ENCODE measurements at places on chromosomes 7 and 10. TPM values are rescaled to one million over a fixed set of nuclear protein-coding genes. Genes with fewer than 3 reads are reported as not detected.

- DNase-seq: no peak
These were observed 106.6 kb upstream of the DOCK1 start for GRCh38 chr10:126798649-126799048.

GRCh38 chr7:70384024-70384423 lies 747.9 kb upstream of the GALNT17 start:
- no peak for DNase-seq

The CNNM1 gene
- total RNA-seq: 1.2 TPM

The ZFYVE27 gene
- 15.9 TPM for total RNA-seq

GRCh38 chr10:61049386-61049785 lies 105.4 kb upstream of the RHOBTB1 start:
- no peak for DNase-seq

The BLNK gene
- total RNA-seq: 2.2 TPM

The GIMAP2 gene
- 16.4 TPM for total RNA-seq

DNA sequence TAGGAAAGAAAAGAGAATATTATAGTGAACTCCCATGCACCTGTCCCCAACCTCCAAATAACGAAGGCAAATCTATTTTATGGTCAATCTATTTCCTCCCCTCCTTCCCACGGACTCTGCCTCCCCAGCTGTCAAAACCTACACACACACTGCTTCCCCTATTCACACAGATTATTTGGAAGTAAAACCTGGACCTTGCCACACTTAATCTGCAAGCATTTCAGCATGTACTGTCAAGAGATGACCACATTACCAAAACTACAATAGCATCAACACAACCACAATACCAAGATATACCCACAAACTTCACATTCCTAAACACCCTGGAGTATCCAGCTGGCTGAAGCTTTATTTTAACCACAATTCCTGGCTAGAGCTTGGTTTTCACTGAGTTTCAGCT lies 27.8 kb upstream of the KCNK18 start:
- no peak for DNase-seq

DNA sequence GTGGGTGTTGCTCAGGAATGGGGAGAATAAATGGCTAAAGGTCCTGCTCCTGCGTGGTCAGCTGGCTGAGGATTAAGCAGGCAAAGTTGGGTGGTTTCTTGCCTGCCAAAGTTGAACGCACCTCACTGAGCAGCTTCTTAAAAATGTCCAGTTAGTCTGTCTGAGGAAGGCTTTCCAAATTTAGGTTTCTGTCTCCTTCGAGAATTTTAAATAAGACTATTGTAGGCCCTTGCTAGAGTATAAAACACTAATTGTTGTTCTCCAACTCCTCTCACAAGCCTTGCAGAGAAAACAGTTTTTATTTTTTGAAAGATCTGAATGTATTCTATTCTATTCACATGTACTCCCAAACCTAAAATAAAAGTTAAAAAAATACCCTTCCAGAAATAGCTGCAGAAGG lies 122.0 kb upstream of the LAMB4 start:
- no peak for DNase-seq

DNA sequence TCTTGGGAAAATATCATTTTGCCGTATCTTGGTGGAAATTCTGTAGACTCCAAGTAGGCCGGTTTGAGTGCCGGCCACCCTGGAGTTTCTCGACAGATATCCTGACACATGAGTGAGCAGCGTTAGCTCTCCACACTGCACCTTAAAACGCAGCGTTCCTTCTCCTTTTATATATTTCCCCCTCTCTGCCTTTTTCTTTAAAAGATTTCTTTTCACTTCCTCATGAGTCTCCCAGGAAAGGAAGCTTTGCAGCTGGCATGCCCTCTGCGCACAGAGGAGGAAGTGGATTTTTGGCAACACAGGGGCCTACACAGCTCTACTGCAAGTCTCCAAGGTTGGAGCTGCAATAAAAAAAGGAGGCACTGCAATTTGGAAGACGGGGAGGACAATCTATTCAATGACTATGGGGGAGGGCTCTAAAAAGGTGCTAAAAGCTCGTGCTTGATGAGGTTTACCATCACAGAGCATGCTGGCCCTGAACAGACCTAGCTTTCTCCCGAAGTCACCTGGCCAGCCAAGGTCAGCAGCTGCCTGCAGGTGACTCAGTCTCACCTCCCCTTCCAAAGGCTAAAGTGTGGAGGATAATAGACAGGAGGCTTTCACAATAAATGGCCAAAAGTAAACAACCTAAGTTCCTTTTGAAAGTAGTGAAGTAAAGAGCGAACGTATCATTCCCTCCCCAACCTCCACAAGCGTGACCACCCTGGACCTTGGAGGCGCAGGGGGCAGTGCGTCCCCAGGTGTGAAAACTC lies 252.8 kb downstream of the ZMYND11 start:
- DNase-seq: peak; percentile 75

DNA sequence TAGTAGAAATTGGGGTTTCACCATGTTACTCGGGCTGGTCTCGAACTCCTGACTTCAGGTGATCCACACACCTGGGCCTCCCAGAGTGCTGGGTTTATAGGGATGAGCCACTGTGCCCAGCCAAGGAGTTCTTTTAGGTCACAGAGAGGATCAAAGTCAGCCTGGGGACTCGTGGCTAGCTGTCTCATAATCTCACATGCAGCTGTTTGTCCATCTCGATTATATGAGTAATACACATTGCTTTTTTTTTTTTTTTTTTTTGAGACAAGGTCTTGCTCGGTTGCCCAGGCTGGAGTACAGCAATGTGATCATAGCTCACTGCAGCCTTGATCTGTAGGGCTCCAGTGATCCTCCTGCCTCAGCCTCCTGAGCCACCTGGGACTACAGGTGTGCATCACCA lies 2.2 kb downstream of the IFT22 start:
- no peak for DNase-seq

The NXPH1 gene
- total RNA-seq: not detected

DNA sequence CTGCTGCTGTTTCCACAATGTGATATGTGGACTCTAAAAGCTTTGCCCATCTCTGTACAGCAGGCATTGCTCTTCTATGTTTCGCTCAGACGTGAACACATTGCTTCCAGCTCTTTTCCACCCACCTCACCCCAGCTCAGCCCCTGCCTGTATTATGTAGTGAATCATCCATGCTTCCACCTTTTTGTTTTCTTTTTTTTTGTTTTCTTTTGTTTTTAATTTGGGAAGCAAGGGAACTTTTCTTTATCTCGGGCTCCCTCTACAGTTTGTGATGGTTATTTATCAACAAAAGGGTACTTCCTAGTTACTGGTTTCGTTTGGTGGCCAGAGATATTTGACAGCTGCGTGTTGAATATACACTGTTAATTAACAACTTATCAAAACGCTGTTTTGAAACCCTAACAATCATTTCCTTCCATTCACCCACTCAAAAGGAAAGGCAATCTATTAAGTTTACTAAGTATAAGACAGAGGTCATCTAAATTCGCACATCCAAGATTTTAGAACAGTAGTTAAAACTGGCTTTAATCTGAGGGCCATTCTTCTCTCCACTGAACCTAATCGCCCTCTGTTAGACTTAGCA lies 127.9 kb upstream of the STK17A start:
- DNase-seq: no peak

- DNase-seq: no peak
These were observed 78.7 kb upstream of the C1GALT1 start for GRCh38 chr7:7103343-7104313.

DNA sequence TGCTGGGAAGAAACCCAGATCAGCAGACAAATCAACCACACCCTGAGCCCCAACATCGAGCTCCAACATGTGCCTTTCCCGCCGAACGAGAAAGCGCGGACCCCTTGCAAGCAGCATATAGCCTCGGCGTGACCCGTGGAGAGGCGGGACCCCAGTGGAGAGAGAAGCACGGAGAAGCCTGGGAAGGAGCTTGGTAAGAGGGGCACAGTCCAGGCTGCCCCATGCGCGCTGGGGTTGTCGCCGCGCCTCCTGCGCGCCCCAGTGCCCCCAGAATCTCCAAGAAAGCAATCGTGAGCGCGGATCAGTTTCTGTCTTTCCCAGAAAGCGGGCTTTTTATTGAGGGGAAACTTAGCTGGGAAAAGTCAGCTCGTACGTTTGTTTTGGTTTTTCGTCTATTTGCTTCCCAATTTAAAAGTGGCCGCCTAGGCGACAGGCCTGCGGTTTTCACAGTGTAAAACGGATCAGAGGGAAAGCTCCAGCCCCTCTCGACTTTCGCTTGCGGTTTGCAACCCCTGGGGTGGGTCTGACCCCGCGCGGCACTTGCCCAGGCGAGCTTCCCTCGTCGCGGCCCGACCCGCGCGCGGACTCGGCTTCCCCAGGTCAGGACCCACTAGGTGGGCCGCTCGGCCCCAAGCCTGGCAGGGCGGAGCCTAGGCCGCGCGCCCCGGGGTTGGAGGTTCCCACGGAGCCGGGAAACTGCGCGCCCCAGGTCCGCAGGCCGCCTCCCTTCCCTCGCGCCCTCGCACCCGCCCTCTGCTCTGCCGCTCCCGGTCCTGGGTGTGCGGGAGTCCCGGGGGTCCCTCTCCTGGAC lies 31.1 kb downstream of the SKIDA1 start:
- peak; percentile 66 for DNase-seq

The STX1A gene
- total RNA-seq: 22.5 TPM

GRCh38 chr7:151272877-151273276 lies 24.4 kb upstream of the SMARCD3 start:
- no peak for DNase-seq

DNA sequence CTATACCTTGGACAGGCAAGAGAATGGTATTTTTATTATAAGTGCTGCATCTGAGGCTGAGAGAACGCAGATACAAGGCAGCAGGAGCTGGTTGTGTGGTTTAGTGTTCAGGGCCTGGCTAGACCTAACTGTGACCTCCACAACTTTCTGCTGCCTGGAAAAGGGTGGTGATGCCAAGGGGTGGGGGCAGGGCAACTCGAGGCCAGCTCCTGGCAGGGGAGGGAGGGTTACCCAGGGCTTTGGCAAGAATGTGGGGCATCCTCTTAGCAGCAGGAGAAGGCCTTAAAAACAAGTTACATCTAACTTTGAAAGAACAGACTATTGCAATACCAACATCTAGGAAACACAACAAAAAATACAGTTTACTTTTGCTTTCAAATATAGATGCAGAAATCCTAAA lies 13.0 kb downstream of the MXI1 start:
- peak; percentile 74 for DNase-seq

The RARRES2 gene
- 433 TPM for total RNA-seq

The LGI1 gene
- total RNA-seq: 11.1 TPM

The GIMAP5 gene
- 17.2 TPM for total RNA-seq

DNA sequence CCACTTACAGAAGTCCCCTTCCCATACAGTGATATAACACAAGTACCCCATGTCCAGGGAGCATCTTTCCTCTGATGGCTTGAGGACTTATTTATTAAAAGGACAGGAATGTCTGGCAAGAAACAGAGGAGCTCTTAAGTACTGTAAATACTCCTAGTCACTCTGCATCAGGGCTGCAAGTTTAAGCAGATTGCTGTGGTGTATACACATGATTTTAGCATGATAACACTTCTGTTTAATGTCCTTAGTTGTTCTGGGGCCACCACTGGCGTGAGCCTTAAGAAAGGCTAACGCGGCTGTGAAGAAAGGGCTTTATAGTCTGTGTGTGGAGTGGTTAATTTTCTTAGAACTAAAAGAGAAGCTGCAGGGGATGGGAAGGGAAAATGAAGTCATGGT lies 65.7 kb downstream of the GBF1 start:
- no peak for DNase-seq

DNA sequence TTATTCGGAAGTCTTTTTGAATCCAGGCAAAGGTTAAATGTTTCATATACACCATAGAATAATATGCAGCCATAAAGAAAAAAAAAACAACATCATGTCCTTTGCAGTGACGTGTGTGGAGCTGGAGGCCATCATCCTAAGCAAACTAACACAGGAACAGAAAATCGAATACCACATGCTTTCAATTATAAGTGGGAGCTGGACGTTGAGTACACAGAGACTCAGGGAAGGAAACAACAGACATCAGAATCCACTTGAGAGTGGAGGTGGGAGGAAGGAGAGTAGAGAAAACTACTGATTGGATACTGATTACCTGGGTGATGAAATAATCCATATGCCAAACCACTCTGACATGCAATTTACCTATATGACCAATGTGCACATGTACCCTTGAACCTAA lies 293.4 kb downstream of the KLF6 start:
- no peak for DNase-seq
